ENCODE measurements at places on chromosomes 5 and 9.

GRCh38 chr5:107517185-107518033, 153.3 kb downstream of the EFNA5 start:
- DNase-seq: no peak

GRCh38 chr5:32991421-32991815, 280.3 kb downstream of the NPR3 start:
- no peak for DNase-seq

- peak; percentile 10 for DNase-seq
Measured at GRCh38 chr5:73170522-73170921, 2.5 kb upstream of the TMEM174 start.

- DNase-seq: no peak
Measured at GRCh38 chr5:107257885-107258520, 412.7 kb downstream of the EFNA5 start.

DNA sequence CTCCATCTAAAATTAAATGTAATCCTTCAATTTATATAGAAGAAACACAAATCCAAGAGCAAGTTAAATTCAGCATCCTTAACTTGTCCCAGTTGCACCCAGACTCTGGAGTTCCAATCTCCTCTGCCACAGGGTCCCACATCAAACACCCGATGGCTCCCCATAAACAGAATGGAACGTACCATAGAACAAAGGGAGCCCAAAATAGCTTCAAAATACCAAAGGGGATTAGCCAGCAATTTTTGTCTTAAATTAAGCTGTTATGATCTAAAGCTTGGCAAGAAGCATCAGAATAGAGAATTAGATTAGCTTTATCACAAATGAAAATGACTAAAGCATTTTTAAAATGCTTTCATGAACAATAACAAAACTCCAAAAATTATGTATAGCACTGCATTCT, 112.8 kb downstream of the FANCC start:
- DNase-seq: no peak

DNA sequence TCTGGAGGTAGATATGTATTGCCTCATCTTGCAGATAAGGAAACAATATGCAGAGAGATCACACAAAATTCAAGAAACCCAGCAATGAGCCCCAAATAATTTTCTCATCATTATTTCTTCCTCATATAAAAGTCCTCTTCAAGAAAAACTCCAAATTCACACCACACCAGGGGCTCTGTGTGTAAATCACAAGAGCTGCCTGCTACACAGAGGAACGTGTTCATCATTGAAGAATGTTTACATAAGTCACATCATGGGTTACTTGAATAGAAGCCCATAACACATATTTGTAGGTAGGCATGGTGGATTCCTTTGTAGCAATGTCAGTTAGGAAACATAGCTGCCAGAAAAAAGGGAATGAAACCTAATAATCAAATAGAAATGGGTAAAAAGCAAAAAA, 308.1 kb upstream of the TLE4 start:
- peak; percentile 58 for DNase-seq

DNA sequence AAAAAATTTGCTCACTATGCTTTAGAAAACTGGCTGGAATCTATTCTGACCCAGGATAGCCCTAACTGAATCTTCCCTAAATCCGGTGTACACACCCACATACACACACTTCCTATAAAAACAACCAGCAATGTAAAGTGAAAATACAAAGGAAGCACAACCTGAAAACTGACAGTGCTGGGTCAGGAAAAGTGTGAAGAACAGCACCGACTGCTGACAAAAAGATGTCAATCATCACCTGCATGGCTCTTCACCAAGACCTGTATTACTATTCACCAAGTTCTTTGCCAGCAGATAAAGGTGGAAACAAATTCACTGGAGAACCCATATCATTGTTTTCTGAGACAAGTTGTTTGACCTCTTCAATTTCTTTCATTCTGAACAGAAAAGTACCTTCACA, 293.8 kb upstream of the GRAMD2B start:
- DNase-seq: no peak

GRCh38 chr5:126624534-126624933, 23.8 kb downstream of the PHAX start:
- DNase-seq: peak; percentile 90

DNA sequence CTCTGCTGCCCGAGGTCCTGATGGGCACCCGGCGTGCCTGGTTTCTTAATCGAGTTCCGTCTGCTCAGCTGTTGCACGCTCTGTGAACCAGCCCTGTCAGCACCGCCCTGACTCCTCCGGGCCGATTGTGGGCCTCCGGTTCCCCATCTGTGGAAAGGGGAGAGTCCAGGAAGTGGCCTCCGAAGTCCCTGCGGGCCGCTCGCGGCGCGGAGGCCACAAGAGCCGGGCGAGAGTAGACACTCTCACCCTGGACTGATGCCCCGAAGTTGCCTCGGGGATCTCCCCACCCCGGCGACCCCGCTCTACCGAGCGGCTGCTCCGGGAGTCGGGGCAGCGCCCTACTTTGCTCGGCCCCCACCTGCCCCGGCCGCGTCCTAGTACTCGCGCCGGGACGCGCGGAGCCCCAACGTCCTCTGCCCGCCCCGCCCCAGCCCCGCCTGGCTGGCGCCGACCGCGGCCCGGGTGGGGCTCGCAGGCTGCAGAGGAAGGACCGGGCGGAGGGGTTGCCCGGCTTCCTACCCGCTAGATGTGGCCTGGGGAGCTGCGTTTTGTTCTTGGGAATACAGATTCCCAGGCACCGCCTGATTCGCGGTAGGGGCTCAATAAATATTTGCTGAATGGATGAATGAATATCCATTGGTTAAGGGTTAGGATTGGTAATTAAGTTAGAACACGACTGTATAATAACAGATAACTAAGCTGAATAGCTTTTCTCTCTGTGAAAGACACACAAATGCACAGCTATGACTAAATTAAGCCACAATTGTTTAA, 935 bp upstream of the ZNF367 start:
- peak; percentile 38 for DNase-seq

- no peak for DNase-seq
Measured at GRCh38 chr9:132116583-132116982, 36.9 kb upstream of the MED27 start.

DNA sequence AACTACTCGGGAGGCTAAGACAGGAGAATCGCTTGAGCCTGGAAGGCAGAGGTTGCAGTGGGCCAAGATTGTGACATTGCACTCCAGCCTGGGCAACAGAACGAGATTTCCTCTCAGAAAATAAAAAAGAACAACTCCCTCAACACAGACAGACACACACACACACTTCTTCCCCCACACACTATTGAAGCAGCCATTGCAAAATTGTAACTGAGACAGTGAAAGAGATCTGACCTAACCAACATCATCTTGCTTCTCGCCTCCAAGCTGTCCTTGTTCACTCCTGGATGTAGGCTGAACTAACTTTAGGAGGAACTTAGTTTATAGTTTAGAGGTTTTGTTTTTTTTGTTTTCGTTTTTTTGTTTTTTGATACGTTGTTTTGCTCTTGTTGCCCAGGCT, 13.0 kb upstream of the PLIN2 start:
- no peak for DNase-seq

DNA sequence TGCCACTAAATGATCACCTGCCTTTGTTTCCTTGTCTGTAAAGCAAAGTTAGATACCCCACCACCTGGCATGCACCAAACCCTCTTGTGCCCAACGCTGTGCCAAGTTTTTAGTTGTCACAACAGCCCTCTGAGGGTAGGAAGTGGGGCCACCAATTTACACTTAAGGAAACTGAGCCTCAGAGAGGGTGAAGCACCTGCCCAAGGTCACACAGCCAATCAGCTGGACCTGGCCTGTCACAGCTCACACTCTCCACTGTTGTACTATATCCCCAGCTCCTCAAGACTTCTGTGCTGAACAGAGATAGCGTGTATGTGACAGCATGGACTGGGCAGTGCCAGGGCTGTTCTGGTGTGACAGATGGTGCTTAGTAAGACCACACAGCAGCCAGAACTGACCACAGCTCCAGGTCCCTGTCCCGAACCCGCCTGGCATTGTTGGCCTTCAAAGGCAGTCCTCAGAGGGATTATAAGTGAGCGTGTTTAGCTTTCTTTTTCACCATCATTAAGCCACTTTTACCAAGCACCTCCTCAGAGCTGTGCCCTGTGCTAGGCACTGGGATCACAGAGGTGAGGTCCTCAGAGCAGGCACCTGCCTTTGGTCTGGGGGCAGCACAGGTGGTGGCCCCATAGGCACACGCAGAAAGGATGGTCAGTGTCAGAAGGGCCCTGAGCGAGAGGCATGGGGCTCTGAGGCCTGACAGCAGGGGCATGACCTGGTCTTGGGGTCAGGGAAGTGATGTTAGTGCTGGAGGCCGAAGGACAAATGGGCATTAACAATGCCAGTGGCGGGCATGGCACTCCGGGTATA, 71.1 kb downstream of the COL27A1 start:
- DNase-seq: no peak

- no peak for DNase-seq
Measured at GRCh38 chr5:44260793-44261192, 128.4 kb downstream of the FGF10 start.

GRCh38 chr5:143428155-143428554, 24.7 kb upstream of the NR3C1 start:
- DNase-seq: no peak

DNA sequence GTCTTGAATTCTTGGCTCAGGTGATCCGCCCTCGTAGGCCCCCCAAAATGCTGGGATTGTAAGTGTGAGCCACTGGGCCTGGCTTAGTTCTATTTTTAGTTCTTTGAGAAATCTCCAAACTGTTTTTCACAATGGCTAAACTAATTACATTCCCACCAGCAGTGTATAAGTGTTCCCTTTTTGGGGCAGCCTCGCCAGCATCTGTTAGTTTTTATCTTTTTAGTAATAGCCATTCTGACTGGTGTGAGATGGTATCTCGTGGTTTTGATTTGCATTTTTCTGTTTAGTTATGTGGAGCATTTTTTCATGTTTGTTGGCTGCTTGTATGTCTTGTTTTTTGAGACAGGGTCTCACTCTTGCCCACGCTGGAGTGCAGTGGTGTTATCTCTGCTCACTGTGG, 28.2 kb downstream of the CNOT6 start:
- DNase-seq: peak; percentile 42

DNA sequence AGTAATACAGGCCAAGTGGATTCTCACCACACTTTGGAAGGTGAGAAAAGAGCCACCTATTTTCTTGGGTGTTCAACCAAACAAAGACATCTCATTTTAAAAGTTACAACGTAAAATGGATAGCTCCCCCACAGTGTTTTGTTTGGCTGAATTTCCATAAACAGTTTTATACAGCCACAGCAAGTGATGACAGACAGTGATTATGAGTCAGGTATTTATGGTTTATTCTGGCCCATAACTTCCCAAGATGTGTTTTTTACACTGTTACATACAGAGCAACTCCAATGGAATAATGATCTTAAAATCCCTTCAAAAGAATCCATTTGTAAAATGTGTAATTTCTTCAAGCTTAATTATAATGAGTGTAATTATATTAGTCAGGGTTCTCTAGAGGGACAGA, 421.3 kb downstream of the TLE1 start:
- peak; percentile 17 for DNase-seq

- peak; percentile 65 for DNase-seq
Measured at GRCh38 chr9:92547356-92547755, 11.6 kb upstream of the ECM2 start.

- DNase-seq: no peak
Measured at GRCh38 chr9:26221290-26221689, 543.0 kb upstream of the TUSC1 start.

GRCh38 chr9:104997536-104997935, 69.6 kb upstream of the ABCA1 start:
- DNase-seq: no peak

DNA sequence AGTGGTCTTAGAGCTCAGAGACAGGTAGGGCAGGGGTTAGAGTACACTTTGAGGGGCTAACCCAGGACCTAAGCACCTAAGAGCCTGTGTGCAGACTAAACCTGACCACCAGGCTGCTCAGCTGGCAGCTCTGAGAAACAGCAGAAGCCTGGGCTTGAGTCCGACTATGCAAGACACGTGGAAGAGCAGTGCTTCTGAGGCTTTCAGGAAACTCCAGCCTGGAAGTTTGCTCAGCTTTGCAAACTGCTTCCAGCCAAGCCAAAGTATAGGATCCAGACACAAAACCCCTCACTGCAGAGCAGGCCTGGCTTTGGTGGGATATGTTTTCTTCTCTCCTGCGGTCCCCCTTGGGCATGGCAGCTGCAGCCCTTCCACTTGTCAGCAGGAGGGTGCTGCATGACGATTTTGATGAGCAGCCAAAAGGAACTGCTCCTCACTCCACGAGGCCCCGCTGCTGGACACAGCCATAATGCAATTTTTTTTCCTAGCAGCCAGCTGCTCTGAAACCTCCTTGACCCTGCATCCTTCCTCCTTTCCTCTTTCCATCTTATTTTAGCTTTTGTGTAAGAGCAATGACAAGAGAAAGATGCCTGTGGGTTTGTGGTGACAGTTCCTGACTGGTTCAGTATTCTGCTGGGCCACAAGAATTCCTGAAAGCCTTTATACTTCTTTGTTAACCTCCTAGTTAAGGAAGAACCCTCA, 123.1 kb downstream of the LIFR start:
- peak; percentile 91 for DNase-seq

DNA sequence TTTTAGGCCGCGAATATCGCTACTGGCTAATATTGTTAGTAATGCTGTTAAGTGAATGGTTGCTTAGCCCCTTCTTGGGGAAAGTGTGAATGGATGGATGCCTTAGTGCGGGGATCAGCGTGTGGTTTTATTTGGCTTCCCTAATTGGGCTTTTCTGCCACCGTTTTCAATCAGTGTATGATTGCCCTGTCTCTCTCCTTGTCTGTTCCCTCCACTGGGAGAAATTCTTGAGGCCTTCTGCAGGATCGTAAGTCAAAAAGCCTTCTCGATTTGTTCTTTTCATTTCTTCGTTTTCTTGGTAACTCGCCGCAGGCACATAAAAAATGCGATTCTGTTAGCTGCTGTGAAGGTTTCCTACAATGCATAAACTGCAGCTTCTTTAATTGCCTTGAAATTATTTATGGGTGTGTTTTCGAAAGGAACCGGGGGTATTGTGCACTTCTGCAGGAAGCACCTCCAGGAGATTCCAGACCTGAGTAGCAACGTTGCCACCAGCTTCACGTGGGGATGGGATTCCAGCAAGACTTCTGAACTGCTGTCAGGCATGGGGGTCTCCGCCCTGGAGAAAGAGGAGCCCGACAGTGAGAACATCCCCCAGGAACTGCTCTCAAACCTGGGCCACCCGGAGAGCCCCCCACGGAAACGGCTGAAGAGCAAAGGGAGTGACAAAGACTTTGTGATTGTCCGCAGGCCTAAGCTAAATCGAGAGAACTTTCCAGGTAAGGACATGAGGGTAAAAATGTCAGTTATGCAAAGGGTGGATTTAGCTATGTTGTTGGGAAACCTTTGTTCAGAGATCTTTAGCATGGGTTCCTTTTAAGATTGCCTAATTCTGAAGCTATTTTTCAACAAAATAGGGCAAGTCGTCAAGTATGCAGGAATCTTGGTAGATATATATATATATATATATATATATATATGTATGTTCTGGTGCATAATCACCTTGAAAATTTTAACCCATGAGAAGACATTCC, 700 bp downstream of the SKP2 start:
- peak; percentile 19 for DNase-seq

DNA sequence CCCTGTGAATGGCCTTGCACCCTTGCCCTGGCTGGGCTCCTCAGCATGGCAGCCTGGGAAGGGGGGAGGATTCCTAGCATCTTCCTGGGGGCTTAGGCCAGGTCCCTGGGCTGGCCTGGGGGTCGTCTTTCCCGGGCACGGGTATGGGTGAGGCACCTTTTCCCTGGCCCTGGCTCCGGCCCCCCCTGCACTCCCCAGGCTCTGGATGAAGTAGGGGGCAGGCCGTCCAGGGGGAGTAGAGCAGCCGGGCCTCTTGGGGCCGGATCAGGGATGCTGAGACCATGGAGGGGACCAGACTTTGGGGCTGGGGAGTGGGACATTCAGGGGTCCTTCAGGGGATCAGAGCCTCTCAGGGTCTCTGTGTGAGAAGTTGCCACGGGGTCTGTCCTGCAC, 6.6 kb downstream of the RXRA start:
- no peak for DNase-seq

- DNase-seq: no peak
Measured at GRCh38 chr9:131837836-131838235, 98.0 kb upstream of the RAPGEF1 start.
